T-helper 17 cell (primary cell): ENCODE measurements at places on chromosomes 6 and 20.

DNA sequence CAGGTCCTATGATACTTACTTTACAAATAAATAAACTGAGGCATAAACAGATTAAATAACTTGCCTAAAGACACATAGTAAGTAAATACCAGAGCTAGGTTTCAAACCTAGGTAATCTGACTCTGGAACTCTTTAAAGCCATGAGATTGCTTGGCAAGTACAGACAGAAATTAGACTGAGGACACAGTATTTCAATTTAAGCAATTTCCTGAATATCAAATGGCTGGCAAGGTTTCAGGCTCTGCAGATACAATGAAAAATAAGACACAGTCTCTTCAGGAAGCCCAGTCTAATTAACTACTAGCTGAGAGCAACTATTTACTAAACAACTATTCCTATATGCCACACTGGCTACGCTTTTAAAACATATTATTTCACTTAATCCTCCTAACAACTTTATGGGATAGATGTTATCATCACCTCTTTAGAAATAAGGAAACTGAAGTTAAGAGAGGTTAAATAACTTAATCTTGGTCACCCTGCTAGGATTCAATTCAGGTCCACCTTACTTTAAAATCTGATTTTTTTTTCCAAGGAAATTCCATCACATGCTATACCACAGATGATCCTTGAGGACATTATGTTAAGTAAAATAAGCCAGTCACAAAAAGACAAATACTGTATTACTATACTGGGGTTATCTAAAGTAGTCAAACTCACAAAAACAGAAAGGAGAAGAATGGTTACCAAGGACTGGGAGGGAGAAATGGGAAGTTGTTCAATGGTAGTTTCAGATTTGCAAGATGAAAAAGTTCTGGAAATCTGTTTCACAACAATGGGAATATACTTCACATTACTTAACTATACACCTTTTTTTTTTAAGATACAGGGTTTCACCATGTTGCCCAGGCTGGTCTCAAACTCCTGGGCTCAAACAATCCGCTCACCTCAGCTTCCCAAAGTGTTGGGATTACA is 4.1 kb downstream of the TRPC4AP start:
- no peak for DNase-seq

DNA sequence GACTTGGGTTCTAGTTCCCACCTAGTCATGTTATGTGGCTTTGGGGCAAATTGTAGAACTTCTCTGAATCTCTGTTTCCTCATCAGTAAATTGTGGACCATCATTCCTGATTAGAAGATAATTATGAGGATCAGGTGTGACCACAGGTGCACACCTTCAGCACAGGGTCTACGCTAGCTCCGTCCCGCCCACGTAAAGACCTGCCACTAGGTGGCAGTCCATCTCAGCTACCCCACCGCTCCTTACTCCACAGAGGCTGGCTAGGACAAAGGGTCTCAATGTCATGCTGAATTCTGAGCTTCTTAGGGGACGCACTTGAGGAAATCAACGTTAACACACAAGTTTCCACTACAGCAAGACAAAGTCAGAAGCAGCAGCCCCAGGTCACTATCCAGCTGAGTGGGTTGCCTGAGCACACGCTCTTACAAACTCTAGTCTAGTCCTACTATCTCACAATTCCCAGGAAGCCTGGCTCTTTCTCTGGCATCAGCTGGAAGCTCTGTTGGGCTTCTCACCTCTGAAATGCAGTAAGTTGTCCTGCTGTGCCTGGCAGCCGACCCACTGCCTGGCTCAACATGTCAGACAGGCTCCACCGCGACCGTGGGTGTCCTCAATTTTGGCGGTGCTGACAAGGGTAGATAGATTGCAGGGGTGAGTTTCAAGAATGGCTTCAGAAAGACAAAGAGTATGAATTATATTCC is 2.0 kb upstream of the PLCG1 start:
- peak; percentile 49 for DNase-seq

DNA sequence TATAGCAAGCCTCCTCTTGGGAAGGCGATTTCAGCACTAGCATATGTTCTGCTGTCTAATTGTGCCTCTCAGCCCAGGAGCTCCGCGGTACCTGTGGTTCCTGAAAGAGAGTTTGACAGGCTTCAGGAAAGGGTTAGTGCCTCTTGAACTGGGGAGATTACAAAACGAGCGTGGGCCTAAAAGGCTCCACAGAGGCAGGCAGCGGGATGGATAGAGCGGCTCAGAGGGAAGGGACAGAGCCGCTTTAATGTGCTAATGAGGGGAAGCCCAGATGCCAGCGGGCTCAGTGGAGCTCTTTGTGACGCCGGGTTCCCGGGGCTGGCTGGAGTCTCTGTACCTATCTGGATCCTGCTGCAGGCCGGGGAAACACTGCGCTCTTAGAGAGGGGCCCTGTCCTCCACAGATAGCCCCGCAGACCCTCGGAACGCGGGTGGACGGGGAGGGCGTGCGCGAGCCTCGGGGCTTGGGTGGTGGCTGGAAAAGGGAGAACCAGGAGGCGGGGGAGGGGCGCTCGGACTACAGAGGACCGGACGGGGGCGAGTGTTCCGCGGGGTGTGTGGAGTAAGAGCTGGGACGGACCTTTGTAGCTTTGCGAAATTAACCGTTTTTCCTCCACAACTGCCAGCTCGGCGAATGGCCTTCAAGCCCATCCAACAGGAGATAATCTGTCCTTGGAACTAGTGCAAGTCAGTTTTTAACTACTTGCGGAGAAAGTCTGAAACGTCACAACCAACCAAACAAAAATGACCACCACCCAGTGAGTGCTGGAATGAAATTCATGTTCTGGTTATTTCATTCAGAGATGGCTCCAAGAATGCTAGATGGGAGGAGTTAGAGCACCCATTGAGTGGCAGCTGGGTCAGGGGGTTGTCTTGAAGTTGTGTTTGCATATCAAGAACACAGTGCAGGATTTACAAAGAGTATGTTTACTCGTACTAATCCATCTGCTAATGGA is 13.0 kb downstream of the SLC35F1 start:
- DNase-seq = no peak

DNA sequence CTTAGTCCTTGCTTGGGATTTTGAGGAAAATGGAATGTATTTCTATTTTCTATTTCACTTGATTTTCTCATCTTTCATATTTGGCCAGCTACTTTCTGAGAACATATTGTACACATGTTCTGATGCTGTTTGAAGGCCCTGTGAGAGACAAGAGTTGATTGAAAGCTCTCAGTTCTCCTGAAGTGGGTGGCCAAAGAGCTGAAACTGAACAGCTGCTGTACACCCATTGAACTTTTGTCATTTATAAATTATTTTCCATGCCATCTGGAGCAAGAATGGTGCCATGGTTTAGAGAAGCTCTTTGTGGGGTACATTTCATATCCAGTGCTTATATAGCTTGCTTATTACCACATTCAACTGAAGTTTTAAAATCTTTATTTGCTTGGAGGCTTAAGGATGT is 298.3 kb downstream of the PRL start:
- no peak for DNase-seq

DNA sequence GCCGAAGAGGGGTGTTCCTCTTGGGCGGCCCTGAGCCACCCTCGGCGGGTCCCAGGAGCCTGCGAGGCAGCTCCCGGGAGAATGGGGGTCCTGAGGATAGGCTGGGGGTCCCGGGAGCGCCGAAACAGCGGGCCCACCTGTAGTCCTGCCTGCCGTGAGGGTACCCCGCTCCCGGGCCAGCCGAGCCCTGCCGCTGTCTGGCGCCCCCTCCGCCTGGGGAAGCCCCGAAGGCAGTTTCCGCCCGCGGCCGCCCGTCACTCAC is 280 bp downstream of the SPATA2 start:
- DNase-seq = no peak

- DNase-seq = no peak
Observed at GRCh38 chr20:48785256-48785655, 42.5 kb downstream of the PREX1 start.

DNA sequence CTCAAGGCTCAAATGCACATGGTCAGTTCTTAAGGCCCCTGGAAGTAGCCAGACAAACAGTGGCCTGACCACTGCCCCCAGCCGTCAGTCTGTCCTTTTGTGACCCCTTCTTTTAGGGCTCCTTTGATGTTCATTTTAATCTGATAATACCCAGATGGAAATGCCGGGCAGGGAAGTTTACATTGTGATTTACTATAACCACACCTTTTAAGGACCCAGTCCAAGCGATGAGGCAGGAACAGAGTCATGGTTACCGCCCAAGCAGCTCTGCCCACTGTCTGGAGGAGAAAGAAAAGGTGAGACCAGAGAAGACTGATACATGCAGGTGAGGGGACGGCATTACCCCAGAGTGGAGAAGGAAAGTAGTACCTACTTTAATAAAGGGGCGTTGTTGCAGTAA is 110.6 kb downstream of the PLEKHG1 start:
- no peak for DNase-seq

GRCh38 chr20:4041748-4042411 is 26.5 kb upstream of the RNF24 start:
- DNase-seq = no peak

DNA sequence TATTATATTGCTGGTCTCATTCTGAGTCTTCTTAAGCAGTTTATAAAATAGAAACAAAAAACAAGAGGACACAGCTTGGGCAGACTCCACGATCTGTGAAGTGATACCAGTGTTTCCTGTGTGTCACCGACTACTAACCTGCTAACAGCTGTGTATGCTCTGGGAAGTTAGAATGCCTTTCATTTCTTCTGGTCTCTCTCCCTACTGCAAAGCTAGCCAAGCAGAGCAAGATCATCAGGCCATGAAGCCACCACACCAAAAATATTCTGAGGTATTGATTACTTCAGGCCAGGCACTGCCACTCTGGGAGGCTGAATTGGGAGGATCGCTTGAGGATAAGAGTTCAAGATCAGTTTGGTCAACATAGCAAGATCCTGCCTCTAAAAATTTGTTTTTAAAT is 46.9 kb upstream of the SMIM29 start:
- DNase-seq = no peak

DNA sequence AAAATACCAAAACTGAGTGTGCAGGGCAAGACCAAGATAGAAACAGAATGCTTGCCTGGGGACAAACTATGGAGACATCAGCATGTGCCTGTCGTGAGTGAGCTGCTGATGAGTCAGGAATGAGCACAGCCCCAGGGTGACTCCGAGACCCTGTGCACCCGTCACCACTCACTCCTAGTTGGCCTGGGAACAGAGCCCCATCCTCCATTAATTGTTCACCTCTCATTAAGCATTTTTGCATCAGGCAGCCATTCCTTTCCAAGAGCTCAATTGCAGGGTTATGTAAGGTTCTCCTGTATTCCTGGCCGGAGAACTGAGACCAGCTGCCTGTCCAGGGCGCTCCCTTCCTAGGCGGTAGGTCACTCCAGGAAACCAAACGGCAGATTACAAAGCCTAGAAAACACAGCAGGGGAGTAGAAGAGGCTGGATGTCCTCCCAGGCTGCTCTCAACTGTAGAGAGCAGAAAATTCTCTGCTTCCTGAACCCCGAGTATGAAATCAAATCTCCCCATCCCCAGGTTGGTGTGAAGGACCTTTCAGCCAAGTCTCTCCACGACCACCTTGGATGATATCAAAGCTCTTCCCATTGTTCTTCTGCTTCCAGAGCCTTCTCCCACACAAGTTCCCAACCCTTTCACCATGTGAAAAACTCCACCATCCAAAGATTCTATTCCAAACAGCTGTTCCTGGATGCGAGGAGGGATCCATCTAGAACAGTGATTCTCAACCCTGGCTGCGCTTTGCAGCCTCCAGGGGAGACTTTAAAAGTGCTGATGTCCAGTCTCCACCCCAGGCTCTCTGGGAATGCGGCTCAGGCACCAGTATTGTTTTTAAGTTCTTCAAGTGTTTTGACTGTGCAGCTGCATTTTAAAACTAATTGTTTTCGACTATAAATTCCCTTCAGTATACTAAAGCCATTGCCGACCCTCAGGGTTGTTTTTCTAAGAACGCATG is 532.6 kb upstream of the JARID2 start:
- no peak for DNase-seq

GRCh38 chr6:26383624-26384417 is 913 bp downstream of the BTN2A2 start:
- no peak for DNase-seq

GRCh38 chr6:133314947-133315346 is 73.8 kb downstream of the EYA4 start:
- no peak for DNase-seq

DNA sequence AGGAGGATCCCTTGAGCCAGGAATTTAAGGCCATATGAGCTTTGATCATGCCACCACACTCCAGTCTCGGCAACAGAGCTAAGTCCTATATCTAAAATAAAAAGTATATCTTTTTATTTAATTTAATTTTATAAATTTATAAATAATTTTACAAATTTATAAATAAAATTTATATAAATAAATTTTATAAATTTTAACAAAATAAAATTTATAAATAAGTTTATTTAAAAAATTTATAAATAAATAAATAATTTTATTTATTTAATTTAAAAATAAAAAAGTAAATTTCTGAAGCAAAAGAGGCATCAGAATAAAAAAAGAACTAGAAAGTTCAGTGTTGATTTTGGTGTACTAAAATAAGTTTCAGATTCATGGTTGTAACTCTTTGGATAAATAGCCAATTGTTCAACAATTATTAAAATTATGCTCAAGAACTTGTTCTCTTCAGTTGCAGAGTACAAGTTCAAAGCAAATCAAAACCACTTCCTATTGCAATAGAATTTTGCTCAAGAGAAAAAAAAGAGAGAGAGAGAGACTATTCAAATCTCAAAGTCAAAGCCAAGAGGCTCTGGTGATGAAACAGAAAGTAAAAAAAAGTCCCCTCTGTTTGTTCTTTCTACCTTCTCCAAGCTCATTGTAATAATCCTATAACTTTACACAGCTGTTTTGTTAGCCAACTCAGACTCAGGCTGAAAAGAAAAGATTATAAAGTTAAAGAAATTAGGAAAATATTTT is 547.5 kb upstream of the ADGRB3 start:
- no peak for DNase-seq

DNA sequence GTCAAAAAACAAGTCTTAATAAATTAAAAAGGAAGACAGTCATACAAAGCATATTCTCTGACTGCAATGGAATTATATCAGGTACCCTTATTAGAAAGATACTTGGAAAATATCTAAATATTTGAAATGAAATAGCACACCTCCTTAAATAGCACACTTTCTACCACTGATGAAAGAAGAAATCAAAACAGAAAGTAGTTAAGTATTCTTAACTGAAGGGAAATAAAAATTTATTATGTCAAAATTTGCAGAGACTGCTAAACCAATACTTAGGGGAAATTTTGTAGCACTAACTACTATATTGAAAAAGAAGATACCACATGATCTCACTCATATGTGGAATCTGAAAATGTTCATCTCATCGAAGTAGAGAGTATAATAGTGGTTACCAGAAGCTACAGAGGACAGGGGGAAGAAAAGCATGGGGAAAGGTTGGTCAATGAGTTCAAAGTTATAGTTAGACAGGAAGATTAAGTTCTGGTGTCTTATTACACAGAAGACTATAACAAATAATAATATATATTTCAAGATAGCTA is 112.2 kb downstream of the ASCC3 start:
- DNase-seq = no peak
